ENCODE measurements at places on chromosomes 12 and 14.

DNA sequence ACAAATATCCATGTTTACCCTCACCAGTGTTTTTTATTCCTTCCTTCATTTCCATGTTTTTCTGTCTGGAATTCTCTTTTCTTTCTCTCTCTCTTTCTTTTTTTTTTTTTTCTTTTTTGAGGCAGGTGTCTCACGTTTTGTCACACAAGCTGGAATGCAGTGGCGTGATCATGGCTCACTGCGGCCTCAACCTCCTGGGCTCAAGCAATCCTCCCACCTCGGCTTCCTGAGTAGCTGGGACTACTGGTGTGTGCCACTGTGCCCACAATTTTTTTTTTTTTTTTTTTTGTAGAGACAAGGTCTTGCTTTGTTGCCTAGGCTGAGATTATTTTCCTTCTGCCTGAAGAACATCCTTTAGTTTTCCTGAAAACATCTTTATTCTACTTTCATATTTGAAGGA, 15.0 kb upstream of the AMIGO2 start:
- no peak for DNase-seq

DNA sequence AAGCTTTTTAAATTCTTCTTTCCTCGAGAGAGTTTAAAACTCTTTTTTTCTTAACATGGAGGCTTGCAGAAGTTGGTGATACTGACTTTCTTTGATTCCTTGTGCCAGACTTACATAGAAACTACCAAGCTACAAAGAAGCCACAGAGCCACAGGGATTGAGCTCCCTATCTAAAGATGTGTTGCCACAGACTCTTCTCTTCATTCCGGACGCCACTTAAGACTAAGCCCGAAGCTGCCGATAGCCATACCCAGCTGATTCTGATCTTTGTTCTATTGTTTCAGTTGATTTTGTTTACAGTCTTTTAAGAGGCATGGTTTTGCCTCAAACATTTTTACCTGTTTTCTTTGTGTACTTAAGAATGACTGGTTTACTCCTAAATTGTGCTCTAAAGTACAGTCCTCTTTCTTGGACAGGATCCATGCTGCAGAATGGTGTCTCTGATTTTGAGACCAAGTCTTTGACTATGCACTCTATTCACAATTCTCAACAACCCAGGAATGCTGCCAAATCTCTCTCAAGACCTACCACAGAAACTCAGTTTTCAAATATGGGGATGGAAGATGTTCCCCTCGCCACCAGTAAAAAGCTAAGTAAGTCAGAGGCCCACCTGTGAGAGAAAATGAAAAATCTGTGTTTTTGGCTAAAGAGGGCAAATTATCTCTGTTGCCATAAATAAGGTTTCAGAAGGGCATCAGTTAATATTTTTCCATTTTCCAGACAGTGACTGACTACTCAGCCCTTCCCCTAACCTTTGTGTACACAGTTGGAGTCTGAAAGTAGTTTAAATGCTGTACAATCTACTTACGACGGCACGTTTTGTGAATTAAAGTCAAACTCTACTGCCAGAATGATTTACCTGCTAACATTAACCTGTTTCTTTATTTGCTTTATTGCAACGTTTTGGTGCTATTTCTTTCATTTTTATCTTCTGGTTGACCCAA, 42.1 kb upstream of the KCNH3 start:
- no peak for DNase-seq

- DNase-seq = no peak
Observed at GRCh38 chr12:128543460-128543859, 276.5 kb downstream of the TMEM132C start.

DNA sequence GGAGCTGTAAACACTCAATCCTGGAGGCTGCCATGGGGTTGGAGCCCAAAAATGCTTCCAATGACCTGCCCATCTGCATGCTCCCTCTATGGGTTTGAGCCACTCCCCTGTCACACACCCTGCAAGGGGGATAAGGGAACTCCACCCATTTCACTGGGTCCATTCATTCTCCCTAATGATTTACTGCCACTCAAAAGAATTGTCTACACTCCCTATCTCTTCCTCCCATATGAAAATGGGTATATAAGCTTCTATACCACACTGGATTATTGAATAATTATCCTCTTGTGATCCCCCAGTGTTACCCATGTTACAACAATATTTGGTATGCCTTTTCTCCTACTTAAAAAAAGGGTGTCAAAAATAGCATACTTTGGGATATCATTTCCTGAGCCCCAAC, 260.8 kb upstream of the CCDC196 start:
- no peak for DNase-seq

DNA sequence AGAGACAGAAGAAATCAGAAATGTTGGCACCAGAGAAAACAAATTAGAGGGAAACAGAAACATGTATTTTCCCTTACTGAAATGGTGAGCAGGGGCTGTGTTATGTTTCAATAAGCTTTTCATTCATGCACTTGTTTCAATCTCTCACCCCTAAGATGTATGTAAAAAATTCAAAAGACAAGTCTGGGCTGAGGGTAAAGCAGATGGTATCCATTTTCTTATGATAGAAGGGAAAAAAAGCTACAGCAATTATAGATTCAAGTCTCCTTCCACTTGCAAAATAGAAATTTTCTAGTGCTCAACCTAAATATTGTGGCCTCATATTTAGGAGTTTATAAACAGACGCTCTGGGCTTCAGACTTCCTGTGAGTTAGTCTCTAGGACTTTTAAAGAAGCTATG, 138.3 kb downstream of the ST8SIA1 start:
- no peak for DNase-seq
